ENCODE measurements at places on chromosomes 2 and 18. TPM values are rescaled to one million over a fixed set of nuclear protein-coding genes. Genes with fewer than 3 reads are reported as not detected.

DNA sequence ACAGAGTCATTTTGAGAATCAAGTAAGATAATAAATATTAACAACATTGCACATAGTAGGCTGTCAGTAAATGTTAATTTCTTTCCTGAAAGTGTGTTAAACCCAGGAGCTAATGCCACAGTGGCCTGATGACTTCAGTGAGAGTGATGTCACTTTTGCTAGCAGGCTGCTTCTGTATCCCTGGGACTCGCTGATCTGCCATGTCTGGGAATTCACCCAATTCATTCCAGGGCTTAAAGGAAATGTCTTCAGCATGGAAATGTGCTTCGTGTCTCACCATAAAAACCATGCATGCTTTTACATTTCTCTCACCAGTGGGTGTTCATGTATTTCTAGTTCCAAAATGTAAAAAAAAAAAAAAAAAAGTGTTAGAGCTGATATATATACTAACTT, 56.8 kb upstream of the MAPRE3 start:
- DNase-seq = no peak

GRCh38 chr2:85314884-85315242, 12.9 kb downstream of the TGOLN2 start:
- DNase-seq = no peak

- no peak for DNase-seq
These were observed 47.1 kb downstream of the SPTBN1 start for GRCh38 chr2:54503192-54503591.

Gene KCNG2
- not detected for total RNA-seq

Gene SRD5A2
- not detected for total RNA-seq

GRCh38 chr18:39345321-39345720, 1779.7 kb upstream of the CELF4 start:
- DNase-seq = no peak
